ENCODE measurements at places on chromosomes 1 and 21.

GRCh38 chr21:16004523-16004922, 274.7 kb downstream of the USP25 start:
- DNase-seq = no peak

GRCh38 chr1:76177615-76178014, 103.1 kb downstream of the ST6GALNAC3 start:
- no peak for DNase-seq

DNA sequence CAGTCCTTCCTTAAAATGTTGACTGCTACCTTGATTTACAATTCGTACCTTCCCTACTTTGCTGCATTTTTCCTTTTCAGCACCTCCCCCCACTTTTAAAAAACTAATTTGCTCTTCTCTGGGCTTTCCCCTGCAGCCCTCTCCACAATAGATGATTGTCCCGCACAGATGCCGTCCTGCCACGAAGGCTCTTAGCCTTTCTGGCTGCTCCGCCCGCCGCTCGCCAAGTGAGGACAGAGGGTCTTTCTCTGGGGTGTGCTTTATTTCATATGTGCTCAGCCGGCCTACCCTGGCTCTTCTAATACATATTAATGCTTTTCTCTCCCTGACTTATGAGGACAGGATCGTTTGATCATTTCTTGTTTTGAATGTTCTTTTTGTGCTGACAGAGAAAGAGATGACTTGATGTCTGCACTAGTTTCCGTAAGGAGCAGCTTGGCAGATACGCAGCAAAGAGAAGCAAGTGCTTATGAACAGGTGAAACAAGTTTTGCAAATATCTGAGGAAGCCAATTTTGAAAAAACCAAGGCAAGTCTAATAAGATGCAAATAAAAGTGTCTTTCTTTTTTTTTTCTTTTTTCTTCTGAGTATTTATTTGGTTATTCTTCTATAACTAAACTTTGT, 60.6 kb downstream of the SDCCAG8 start:
- no peak for DNase-seq

DNA sequence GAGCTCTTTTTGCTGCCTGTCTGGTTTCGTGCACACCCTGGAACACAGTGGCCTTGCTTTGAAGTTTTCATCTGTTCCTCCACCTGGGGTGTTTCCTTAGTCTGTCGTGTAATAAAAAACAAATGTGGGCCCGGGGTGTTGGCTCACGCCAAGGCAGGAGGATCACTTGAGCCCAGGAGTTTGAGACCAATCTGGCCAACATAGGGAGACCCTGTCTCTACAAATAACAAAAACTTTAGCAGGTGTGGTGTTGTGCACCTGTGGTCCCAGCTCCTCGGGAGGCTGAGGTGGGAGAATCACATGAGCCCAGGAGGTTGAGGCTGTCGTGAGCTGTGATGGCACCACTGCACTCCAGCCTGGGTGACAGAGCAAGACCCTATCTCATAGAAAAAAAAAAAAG, 4.5 kb downstream of the NCMAP start:
- no peak for DNase-seq

GRCh38 chr1:14426854-14427253, 171.6 kb upstream of the KAZN start:
- no peak for DNase-seq

- DNase-seq = no peak
Measured at GRCh38 chr1:47996060-47996405, 1.2 kb downstream of the TRABD2B start.

GRCh38 chr1:180428782-180429695, 73.3 kb downstream of the ACBD6 start:
- DNase-seq = no peak

GRCh38 chr1:26907071-26907917, 6.5 kb downstream of the NR0B2 start:
- DNase-seq = no peak

- peak; percentile 19 for DNase-seq
Measured at GRCh38 chr1:157369808-157370521, 182.3 kb downstream of the FCRL5 start.

GRCh38 chr1:37181425-37181824, 147.1 kb upstream of the GRIK3 start:
- DNase-seq = no peak

DNA sequence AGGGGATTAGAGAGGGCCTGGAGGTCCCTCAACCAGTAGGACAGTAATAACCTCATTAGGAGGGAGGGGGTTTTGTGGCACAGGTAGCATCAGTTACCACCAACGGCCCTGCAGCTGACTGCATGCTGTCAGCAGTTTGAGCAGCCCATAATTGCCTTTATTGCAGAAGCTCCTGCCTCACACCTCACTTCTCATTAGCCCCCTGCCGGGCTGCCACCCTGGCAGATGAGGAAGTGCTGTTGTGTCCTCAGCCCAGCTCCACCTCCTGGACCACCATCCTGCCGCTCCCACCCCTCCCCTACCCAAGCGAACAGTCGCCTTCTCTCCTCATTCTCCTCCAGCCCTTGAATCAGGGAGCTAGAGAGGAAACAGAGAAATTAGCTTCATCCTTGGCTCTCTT, 237.4 kb downstream of the LMX1A start:
- DNase-seq = no peak

DNA sequence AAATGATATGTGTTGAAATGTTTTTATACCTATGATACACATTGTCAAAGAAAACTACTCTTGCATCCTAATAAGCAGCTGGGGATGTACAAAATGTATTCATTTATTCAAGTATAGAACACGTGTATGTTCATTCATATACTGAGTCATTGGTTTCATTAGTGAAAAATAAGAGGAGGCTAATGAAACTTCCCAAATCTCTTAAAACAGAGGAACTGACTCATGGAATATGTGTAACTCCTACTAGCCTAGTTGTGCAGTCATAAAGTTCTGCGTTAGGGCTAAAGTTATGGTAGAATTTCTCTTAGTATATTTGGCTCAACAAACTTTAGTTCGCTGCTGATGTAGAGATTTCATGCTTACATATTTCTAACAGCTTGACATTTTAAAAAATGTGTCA, 441.6 kb downstream of the NCAM2 start:
- no peak for DNase-seq

DNA sequence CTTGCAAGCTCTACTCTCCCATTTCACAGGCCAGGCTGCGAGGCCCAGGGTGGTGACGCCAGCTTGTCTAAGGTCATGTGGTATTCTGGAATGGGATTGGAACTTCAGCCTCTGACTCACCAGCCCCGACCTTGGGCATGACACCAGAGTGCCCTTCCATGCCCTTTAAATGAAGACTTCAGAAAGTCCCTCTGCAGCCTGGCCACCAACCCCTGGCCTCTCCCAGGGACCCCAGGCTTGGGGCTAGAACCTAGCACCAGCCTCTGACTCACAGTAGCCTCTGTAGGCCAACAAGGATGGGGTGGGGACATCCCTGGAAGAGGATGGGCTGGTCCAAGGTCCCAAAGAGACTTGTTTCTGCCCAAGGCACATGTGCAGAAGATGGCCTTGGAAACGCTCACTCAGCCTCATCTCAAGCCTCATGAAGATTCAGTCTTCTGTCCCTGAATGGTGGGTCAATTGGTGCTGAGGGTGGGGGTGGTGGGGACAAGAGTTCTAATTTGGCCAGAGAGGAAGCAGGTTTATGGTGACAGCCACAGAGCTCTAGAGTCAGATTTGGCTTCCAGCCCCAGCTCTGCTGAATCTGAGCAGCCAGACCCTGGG, 36.1 kb upstream of the RUNX3 start:
- no peak for DNase-seq

DNA sequence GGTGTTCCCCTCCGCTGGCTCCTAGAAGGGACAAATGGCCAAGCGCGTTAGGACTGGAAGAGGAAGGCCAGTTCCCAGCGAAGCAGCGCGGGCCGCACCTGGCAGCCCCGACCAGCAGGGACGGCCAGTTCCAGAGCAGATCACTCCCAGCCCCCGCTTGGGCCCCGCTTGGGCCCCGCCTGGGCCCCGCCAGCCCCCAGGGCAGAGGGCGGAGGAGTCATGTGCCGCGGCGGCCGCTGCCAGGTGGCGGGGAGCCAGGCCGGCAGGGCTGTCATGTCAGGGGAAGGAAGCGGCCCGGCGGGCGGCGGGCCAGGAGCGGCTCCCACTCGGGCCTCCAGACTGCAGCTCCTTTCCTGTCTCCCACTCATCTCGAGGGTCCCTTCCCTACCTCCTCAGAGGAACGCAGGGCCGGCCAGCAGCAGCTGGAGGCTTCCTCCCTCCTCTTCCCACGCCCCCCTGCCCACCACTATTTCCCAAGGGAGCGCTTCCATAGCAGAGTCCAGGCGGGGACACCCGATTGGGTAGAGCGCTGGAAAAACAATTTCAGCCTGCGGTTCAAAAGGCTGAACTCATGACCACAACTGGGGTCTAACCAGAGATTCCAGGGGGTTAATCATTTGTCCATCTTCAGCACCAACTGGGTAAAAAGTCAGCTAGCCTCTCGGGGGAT, 16.5 kb downstream of the ZNF697 start:
- DNase-seq = no peak

DNA sequence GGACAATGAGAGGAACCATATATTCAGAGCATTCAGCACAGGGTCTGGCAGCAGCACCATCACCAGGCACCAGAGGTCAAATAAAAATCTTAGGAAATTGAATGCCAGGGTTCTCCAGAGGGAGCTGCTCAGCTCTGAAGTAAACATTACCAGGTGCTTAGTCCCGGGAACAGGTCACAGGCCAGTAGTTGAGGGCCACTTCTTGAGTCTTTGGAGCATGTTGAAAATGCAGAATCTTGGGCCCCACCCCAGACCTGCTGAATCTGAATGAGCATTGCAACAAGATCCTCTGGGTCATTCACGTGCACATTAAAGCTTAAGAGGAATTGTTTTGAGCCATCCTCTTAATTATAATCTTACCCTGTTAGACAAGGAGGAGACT, 33.8 kb downstream of the PHC2 start:
- DNase-seq = no peak

GRCh38 chr1:43031316-43032203, 72.9 kb upstream of the SLC2A1 start:
- no peak for DNase-seq

- no peak for DNase-seq
Measured at GRCh38 chr1:71565262-71565661, 484.4 kb upstream of the ZRANB2 start.

DNA sequence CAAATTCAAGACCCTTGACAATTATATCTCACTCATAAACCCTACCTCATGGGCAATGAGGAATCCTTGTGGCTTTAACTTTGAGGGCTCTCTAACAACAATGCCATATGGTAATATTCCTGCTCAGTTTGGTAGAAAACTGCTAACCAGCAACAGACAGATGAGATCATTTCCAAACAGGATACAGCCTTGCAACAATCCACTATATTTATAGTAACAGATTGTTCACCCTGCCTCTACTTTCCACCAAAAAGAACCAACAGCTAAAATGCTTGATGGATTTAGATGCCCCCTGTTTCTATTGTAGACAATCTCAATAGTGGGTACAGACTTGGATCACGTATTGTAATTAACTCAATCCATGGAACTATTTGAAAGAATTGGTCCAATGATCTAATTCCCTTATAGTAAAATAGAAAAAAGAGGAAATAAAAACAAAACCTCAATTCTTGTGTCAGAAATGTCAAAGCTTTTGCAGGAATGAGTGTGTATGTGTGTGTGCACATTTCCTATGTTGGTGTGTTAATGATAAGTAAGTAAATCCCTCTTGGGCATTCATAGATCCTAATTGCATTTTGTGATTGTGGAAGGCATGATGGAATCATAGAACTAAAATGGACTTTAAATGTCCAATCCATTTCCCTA, 100.0 kb upstream of the EDEM3 start:
- DNase-seq = no peak

- DNase-seq = no peak
Measured at GRCh38 chr1:112146201-112146715, 156.8 kb upstream of the KCND3 start.

DNA sequence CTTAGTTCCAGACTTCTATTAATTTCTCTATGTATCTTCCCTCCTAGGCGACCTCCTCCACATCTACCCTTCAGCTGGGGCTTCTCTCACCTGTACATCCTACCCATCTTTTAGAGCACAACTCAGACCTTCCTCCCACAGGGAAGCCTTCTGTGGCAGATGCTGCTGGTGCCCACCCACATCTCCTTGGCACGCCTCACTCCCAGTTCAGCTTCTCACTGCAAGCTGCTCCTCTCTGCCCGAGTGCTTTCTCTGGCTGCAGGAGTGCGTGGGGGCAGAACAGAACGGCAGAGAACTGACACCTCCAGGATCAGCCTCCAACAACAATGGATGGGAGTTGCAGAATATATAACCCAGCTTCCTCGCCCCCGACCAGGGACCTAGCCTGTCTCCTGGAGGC, 36.5 kb downstream of the ZBTB18 start:
- DNase-seq = no peak

GRCh38 chr1:40637470-40638007, 27.9 kb downstream of the RIMS3 start:
- no peak for DNase-seq

DNA sequence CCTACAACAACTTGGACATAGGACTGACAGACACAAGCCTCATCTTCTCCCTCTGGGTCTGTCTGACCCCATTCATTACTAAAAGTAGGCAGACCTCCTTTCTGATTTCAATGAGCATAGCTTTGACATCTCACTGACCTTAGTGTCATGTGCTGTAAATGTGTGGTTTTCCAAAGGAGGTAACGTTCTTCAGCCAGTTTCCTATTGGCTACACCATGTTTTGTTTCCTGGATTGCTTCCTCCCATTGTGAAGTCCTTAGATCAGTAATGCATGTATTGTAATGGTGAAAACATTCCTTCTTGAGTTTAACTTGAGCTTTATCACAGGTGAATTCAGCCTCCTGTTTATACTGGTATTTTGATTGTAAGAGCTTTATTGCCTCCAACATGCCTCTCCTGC, 20.6 kb downstream of the STXBP3 start:
- DNase-seq = no peak

- no peak for DNase-seq
Measured at GRCh38 chr1:33972676-33973395, 109.0 kb downstream of the HMGB4 start.

GRCh38 chr1:180397175-180397574, 105.2 kb downstream of the ACBD6 start:
- DNase-seq = no peak

- DNase-seq = no peak
Measured at GRCh38 chr1:11027316-11027715, 14.9 kb downstream of the TARDBP start.

- no peak for DNase-seq
Measured at GRCh38 chr1:84845357-84845756, 47.6 kb downstream of the LPAR3 start.

DNA sequence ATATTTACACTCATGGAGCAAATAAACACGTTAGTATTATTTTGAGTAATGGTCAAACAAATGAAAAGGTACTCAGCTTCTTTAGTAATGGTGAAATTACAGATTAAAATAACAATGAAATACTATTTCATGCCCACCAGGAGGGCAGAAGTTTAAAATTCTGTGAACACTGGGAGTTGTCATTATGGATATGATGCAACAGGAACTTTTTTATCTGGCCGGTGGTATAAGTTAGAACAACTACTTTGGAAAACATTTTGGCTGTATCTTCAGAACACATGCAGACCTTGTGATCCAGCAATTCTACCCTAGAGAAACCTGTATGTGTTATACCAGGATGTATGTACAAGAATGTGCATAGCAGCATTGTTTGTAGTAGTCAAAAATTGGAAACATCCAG, 23.2 kb upstream of the PPP1R8 start:
- no peak for DNase-seq

Measured in activated naive CD4-positive, alpha-beta T cell treated with anti-CD3 and anti-CD28 coated beads, Interleukin-2, amount 50 U/mL, for 16 hours (primary cell).